ENCODE measurements at places on chromosomes 1 and 21.

DNA sequence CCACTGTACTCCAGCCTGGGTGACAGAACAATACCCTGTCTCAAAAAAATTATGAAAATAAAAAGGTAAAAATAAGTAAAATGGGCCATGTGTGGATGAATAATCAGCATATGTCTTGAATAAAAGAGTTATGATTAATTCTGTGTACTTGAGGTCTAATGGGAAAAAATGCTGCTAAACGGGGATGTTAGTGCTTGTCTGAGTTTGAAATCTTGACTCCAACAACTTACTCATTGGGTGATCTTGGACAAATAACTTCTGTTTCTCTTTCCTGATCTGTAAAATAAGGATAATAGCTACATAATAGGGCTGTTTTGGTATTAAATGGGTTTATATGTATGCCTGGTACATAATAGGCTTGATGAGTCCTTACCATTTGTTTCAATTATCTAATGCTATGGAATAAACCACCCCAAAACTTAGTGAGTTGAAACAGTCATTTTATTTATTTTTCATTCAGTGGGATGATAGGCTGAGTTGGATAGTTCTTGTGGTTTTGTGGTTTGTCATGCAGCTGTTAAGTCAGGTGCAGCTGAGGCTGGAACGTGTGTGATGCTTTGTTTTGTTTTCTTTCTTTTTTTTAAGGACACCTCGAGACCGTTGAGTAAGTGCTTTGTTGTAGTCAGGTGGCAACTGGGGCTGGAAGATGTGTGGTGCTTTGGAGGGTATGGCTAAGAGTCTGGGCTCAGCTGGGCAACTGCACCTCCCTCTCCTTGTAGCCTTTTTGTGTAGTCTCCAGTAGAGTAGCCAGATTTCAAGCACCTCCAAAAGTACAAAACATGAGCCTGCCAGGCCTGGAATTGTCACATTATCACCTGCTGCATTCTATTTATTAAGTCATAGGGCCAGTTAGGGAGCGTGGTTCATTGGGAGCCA is 4.9 kb downstream of the MDM4 start:
- peak; percentile 45 for DNase-seq

DNA sequence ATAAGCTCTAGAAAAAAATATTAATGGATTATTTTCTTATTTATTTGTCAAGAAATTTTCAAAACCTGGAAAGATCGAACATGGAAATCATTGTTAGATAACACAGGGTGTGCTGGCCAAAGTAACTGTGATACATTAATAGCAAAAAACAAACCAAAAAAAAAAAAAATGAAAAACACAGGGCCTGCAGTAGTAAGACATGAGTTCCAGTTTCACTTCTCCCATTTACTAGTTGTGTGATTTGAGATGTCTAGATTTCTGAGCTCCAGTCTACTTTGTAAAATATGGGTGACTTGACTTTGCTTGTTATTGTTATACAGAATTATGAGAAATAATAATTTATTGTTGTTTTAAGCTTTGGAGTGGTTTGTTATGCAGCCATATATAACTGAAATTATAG is 13.6 kb downstream of the FAM177B start:
- DNase-seq: no peak

GRCh38 chr1:84271441-84272151 is 29.9 kb upstream of the SAMD13 start:
- DNase-seq: peak; percentile 35

DNA sequence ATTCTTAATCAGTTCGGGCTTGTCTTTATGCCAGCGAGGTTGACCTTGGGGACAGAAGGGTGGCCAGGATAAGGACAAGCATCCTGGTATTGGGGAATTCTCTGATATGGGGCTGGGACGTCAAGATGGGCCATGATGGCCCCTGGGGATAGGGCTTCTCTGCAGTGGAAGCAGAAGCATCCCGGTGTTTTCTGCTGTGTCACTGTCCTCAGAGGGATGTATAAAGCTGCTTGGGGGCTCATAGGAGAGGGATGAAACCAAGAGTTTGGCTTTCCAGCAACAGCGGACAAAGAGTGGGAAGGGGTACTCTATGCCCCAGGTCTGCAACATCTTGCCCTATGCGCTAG is 1.4 kb upstream of the ATP1B1 start:
- no peak for DNase-seq

DNA sequence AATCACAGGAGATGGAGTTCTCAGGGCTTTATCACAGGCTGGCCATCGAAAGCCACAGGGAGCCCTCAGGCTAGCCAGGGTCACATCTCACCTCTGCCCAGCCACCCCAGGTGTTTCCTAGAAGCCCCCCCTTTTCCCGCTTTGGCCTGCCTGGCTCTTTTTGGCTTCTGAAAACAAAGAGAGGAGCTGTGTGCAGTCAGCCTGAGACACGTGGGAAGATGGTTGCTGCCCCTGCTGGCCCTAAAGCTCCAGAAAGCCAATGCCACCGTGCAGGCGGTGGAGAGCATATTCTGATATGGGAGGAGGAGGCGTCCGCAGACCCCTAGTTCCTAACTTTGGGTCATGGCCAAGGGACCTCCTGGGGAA is 18.7 kb upstream of the LBR start:
- DNase-seq: no peak

- DNase-seq: no peak
Measured at GRCh38 chr1:98276514-98276913, 355.7 kb upstream of the DPYD start.

GRCh38 chr1:231866392-231867331 is 240.1 kb downstream of the DISC1 start:
- DNase-seq: peak; percentile 62

GRCh38 chr1:165527251-165528007 is 16.4 kb upstream of the LRRC52 start:
- DNase-seq: no peak

- no peak for DNase-seq
Measured at GRCh38 chr1:228146417-228147150, 3.1 kb upstream of the GJC2 start.

- DNase-seq: peak; percentile 77
Measured at GRCh38 chr21:37149411-37149810, 76.4 kb downstream of the TTC3 start.

DNA sequence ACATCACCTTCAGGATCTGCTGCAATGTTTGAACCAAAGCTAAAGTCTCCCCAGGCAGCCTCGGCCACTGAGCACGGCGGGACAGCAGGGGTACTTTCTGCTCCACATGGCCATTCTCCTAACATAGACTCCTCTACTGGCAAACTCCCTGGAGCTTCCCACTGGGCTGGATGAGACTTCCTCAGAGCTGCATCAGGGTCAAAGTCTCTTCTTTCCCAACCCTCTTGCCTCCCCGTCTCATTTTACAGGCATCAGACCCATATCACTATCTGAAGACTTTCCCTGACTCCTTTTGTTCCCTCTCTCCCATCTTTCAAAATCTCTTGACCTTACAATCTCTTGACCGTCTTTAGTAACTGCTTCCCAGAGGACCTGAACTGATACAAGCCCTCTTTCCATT is 42.2 kb upstream of the KIRREL1 start:
- DNase-seq: no peak

- DNase-seq: no peak
Measured at GRCh38 chr1:20499718-20500117, 8.2 kb downstream of the MUL1 start.

DNA sequence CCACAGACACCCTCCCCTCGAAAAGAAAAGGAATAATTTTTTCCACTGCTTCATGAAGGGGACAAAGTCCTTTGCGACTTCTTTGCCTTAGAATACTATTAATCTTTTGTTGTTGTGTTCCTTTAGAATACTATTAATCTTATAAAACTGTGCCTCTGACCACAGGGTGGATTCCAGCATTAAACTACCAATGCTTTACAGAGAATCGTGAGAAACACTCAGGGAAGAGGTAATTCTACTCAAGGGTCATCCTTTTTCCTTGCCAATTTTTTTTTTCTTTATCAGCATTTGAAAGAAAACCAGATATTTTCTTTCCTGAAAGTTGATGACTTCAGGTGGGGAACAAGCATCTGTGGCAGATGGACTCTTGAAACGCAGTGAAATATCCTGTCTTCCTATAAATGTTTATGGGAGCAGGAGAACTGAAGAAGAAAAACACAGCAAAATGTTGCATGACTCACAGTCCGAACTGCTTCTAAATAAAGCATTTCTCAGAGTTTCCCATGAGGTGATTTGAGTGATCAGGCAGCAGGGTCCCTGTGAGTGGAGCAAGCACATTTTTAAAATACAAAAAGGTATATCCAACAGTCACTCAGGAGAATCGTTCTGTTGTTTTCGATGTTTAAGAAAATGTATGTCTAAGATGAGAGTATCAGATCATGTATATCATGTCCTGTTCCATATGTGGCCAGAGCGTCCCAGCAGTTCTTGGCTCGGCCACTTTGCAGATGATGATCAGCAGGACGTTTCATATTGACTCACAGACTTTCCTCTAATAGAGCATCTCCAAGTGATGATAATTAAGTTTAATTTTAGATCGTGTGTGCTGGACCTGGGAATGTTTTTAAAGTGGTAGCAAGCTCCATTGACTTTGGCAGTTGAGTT is 154.2 kb upstream of the RUNX1 start:
- peak; percentile 69 for DNase-seq

GRCh38 chr1:228842094-228842775 is 107.0 kb downstream of the RHOU start:
- DNase-seq: peak; percentile 69

- DNase-seq: no peak
Measured at GRCh38 chr21:15370462-15370975, 305.7 kb upstream of the NRIP1 start.

- no peak for DNase-seq
Measured at GRCh38 chr21:44684483-44684882, 2.5 kb upstream of the KRTAP12-1 start.

GRCh38 chr1:201648066-201648906 is 109.4 kb downstream of the NAV1 start:
- peak; percentile 80 for DNase-seq

GRCh38 chr1:29749024-29749945 is 513.0 kb downstream of the PTPRU start:
- DNase-seq: no peak

- no peak for DNase-seq
Measured at GRCh38 chr1:58941471-58942289, 157.8 kb upstream of the JUN start.

GRCh38 chr1:111653709-111654108 is 34.1 kb downstream of the RAP1A start:
- DNase-seq: no peak

DNA sequence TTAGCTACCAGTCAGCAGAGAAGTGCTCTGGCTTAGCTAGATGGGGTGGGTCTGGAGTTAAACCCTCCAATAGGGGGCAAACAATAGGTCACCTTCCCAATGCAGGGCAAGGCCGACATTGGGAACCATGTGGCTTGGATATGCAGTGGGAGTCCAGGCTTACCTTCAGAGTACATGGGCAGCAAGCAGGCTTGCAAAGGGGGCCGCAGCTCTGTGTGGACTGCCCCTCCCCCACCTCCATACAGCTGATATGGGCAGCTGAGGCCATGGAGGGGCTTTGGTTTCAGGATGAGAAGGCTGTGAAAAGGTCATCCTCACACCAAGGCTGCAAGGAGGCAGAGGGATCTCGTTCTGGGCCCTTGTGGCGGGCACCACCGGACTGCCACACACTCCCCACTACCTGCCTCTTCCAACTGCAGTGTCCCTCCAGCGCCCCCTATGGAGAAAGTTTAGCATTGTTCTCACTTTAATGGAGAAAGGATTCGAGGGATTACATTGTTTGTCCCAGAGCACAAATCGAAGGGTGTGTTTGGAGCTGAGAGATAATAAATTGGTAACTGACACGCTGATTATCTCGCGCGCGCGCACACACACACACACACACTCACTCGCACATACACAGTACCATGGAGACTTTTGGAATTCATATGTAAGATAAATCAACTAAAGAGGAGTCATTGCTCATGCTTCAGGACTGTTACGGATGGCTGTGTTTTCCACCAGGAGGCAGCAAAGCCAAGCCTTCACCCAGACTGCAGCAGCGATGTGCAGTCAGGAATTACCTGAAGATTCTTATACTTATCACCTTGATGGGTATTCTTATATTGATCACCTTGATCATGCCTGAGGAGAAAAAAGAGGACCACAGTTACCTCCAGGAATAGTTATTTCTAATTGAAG is 7.0 kb upstream of the SMCP start:
- DNase-seq: peak; percentile 38

DNA sequence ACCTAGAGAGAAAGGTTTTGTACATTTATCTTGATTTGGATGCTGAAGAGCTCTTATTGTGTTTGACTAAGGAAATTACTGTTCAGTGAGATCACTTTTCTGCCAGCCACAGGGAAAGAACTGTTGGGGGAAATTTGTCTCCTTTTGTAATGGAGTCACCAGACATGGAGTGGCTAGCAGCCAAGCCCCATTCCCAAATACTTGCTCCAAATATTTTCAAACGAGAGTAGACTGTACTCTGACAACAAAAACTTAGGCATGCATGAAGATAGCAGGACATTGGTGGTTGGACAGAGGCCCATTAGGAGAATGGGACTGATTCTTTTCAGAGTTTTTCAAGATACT is 21.1 kb downstream of the IPO9 start:
- peak; percentile 95 for DNase-seq

DNA sequence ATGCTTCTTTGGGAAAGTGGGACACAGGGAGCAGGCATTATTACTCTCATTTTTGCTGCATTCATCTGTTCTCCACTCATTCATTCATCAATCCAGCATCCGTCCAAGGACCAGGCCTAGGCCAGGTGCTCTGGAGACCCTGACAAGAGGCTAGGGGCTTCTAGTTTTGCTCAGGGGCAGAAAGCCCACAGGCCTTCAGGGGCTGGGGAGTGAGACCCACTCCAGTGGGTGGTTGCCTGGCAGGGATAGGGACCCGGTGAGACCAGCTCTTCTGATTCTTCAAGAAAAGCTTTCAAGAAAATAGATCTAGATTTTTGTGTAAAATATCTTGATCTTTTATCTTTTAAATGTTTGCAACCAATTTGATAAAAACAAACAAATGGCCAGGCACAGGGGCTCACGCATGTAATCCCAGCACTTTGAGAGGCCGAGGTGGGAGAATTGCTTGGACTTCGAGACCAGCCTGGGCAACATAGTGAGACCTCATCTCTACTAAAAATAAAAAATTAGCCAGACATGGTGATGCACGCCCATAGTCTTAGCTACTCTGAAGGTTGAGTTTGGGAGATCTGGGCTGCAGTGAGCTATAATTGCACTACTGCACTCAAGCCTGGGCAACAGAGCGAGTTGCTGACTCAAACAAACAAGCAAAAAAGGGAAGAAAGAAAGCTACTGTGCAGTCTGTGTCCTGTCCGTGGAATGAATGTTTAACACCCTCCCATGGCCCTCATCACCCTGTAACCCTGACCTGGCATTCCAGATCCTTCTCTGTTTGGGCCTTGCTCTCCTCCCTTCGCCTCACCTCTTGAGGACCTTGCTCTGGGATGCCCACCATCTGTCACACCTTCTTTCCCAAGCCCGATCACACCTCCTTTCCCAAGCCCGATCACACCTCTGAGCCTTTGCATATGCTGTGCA is 17.3 kb upstream of the LRP8 start:
- DNase-seq: no peak

Data from fibroblast of skin of abdomen (primary cell).